NCI-H446 (cell line): ENCODE measurements at places on chromosomes 3 and 15.

- no peak for DNase-seq
Observed at GRCh38 chr3:79001255-79001654, 766.5 kb downstream of the ROBO1 start.

DNA sequence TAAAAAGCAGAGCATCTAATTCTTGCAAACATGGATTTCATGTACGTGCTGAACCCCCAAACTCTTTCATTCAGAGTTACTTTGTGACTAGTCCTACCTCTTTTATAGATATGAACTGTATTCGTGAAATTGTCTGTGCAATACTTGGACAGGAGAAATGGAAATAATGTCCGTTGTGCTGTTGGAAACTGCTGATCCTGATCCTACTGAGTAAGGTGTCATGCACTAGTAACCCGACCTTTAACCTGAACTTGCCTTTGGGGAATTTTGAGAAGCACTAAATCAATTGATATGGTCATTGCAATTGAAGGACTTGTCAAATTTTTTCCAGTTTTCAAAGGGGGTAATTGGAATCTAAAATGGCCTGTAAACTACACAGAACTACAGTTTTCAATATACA, 856.4 kb downstream of the ROBO1 start:
- no peak for DNase-seq

GRCh38 chr3:32309654-32310242, 71.3 kb downstream of the CMTM8 start:
- no peak for DNase-seq

GRCh38 chr3:70824773-70825172, 512.3 kb upstream of the MDFIC2 start:
- no peak for DNase-seq

GRCh38 chr15:79560384-79560783, 128.2 kb downstream of the MINAR1 start:
- no peak for DNase-seq

DNA sequence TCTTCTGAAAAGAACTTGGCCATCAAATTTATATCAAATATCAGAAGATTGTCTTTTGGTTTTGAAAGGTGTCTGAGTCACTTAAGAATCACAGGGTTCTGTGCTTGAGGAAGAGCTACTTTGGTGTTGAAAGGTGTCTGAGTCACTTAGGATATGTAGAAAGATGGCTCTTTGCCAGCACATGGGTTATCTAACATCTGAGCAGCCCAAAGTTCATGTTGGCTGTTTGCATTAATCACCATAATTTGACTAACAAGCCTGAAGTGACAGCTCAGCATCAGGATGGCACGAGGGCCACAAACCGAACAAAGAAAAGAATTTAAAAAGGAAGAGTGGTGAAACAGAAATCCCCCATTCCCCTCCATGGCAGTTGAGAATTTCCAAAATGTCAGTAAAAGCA, 190.5 kb upstream of the CMC1 start:
- DNase-seq = no peak

- no peak for DNase-seq
Observed at GRCh38 chr3:9649791-9650521, 651 bp downstream of the MTMR14 start.

GRCh38 chr3:69087030-69087791, 2.5 kb downstream of the ARL6IP5 start:
- no peak for DNase-seq

DNA sequence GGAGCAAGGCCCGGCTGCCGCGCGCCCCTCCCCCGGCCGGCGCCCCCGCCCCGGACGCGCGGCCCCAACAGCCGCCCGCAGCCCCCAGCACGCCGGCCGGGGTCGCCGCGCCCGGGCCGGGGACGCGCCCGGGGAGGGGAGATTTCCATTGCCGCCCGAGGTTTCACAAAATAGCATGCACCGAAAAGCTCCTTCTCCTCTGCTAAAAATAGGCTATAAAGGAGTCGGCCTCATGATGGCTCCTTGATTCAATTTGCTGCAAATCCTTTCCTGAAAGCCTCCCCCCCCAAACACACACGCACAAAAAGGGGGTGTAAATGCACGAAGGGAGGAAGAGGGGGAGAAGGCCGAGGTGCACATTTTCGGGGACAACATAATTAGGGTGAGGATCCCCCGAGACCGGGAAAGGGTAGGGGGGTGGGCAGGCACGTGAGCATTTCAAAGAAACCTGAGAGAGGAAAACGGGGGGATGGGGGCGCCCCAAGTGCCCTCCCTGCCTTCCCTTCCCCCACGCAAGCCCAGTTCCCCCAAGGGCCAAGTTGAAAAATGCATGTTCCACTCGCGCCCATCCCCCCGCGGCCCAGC, 734 bp downstream of the TBL1XR1 start:
- peak; percentile 48 for DNase-seq

- DNase-seq = no peak
Observed at GRCh38 chr15:31195871-31196270, 94.3 kb upstream of the TRPM1 start.

GRCh38 chr15:92907896-92908712, 8.0 kb downstream of the CHD2 start:
- no peak for DNase-seq

- DNase-seq = no peak
Observed at GRCh38 chr3:44226573-44226972, 15.1 kb upstream of the TOPAZ1 start.

DNA sequence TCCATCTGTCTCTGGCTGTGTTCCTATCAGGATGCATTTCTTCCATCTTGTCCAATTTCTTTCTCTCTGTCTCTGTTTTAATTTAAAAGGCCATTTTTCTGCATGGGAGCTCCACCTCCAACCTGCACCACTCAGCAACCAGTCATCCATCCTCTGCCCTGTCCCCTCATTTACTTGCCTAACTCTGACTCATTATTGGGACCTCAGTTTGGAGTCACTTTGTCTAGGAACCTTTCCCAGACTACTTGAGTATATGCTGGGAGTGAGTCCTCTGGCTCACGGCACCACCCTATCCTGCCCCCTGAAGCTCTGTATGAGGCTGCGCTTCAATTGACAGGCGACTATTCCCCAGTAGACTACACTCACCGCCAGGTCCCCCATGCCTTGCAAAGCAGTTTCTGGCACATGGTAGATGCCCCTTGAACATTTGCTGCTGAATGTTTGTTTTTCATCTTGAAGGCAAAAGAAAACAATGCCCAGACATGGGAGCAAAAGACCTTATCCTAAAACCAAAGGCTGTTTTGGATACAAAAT, 513.3 kb upstream of the CFAP20DC start:
- DNase-seq = no peak

GRCh38 chr3:55701997-55702396, 214.9 kb upstream of the WNT5A start:
- no peak for DNase-seq

DNA sequence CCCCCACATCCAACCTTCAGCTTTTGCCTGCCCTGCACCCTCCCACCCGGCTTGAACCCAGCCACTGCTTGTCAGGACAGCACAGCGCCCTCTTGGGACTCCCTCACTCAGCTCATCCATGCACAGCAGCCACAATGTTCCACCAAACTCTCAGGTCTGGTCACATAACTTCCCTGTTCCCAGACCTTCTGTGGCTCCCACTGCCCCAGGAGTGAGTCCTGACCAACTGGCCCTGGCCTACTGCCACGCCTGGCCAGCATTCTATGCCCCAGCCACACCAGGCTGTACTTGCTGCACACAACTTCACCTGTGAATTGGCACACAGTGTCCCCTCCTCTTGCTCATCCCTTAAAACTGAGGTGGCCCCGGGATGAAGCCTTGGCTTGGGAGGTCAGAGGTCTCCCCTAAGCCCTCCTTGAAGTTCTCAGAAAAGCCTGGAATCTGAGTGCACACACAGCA, 21.0 kb downstream of the PLXNB1 start:
- DNase-seq = no peak

- DNase-seq = no peak
Observed at GRCh38 chr3:14214764-14215163, 36.1 kb downstream of the LSM3 start.

DNA sequence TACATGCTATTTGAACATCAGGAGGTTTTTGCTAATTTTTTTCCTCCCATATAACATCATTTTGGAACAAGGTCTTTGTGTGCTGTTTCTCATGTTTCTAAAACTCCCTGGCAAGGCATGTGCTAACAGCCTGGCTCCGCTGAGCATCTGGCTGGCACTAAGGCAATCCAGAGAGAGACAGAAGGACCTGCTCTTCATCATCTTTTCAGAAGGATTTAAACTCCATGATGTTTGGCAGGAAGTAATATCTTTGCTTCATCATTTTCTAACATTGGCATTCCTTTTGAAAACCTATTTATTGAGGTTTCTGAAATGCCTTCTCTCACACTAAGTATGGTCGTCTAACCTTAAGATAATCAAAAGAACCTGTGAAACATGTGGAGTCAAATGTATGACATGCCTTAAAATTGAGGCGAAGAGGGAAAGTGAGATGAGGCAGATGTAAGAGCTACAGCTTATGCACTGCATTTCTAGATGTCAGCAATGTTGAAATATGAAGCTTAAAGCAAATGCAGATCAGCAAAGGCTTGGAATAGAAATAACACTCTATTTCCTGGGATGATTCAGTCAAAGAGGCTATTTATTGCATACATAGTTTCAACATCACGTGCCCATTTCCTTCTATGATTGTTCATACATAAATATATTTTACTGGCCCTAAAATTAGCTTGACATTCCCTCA, 592.0 kb downstream of the ZNF385D start:
- DNase-seq = peak; percentile 75

- no peak for DNase-seq
Observed at GRCh38 chr3:172626021-172626640, 84.7 kb downstream of the NCEH1 start.

- no peak for DNase-seq
Observed at GRCh38 chr3:175404027-175404426, 544.9 kb downstream of the NAALADL2 start.

DNA sequence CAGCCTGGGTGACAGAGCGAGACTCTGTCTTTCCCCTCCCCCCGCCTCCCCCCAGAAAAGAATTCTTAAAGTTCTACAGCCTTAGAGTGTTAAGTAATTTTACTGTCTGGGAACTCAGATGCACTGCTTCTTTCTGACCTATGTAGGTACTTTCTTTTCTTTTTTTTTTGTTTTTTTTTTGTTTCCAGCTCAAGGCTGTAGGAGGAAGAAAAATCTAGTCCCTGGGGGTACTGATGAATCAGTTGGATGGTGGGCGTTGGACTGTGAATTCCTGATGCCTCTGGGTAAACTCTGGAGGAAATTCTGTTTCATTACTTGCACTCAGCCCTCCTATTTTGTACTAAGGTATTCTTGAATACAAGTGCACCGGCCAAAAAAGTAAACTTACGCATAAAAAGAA, 10.8 kb downstream of the GHRL start:
- no peak for DNase-seq

GRCh38 chr3:69319652-69320051, 66.2 kb downstream of the FRMD4B start:
- DNase-seq = no peak

- no peak for DNase-seq
Observed at GRCh38 chr15:64950888-64951287, 38.8 kb downstream of the SPG21 start.

DNA sequence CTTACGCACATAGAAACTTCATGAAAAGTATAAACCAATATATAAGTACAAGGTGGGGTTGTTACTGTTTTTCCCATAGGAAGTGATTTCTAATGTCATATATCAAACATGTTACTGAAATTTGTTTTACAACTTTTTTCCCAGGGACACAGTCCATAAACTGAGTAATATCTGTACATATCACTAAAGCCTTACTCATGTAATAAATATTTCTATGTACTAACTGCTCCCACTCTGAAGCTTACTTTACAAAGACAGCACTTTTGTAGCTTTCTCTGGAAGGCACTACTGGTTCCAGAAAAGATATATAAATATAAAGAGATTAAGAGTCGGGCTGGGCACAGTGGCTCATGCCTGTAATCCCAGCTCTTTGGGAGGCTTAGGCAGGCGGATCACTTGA, 91.7 kb downstream of the MYO5A start:
- DNase-seq = no peak

DNA sequence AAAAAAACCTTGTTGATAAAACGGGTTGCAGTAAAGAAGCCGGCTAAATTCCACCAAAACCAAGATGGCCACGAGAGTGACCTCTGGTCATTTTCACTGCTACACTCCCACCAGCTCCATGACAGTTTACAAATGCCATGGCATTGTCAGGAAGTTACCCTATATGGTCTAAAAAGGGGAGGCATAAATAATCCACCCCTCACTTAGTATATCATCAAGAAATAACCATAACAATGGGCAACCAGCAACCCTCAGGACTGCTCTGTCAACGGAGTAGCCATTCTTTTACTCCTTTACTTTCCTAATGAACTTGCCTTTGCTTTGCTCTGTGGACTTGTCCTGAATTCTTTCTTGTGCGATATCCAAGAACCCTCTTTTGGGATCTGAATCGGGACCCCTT, 14.4 kb upstream of the CDC25A start:
- no peak for DNase-seq

- no peak for DNase-seq
Observed at GRCh38 chr15:76337059-76337695, 604 bp downstream of the ISL2 start.

- no peak for DNase-seq
Observed at GRCh38 chr3:139117136-139117675, 72.5 kb upstream of the PRR23C start.

- DNase-seq = no peak
Observed at GRCh38 chr3:42980909-42981308, 1.8 kb downstream of the GASK1A start.

DNA sequence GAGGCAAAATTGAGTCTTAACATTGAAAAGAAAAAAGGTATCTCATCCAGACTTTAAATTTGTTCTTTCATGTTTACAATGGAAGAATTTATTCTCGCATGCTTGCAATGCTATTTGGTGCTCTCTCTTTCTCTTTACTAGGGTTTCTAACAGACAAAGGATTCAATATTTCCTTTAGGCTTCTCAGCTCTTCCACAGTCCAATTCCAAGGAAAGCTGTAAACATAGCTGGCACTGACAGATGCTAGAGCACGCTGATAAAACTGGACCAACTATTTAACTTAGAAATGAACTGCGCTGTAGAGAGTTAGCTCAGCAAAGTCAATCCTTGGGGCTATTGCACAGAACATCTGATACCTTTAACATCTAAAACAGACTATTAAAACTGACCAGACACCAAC, 81.3 kb downstream of the PDZRN3 start:
- DNase-seq = no peak

- no peak for DNase-seq
Observed at GRCh38 chr3:171172070-171172469, 145.6 kb upstream of the SLC2A2 start.

- no peak for DNase-seq
Observed at GRCh38 chr3:71780430-71780829, 4.5 kb downstream of the PROK2 start.
